Activated naive CD8-positive, alpha-beta T cell treated with anti-CD3 and anti-CD28 coated beads, Interleukin-2, amount 10 ng/mL, durations not matched to agents 7 days and 5 days (primary cell): ENCODE measurements at places on chromosomes 12 and 14. TPM values are rescaled to one million over a fixed set of nuclear protein-coding genes. Genes with fewer than 3 reads are reported as not detected.

The SLC17A8 gene
- not detected for total RNA-seq

The CLEC2A gene
- not detected for total RNA-seq

The A2M gene
- 2.7 TPM for total RNA-seq

The CHD8 gene
- 133 TPM for total RNA-seq

The TAS2R13 gene
- 1.3 TPM for total RNA-seq

The CACNB3 gene
- 13.4 TPM for total RNA-seq

The COX8C gene
- total RNA-seq: not detected

The PIWIL1 gene
- total RNA-seq: not detected

The C1QL4 gene
- total RNA-seq: not detected

The HHIPL1 gene
- total RNA-seq: 0.17 TPM

- peak; percentile 47 for DNase-seq
These were observed 43.3 kb downstream of the AEBP2 start for GRCh38 chr12:19482551-19483109.

- no peak for DNase-seq
These were observed 6.6 kb downstream of the PPHLN1 start for GRCh38 chr12:42332301-42333285.

DNA sequence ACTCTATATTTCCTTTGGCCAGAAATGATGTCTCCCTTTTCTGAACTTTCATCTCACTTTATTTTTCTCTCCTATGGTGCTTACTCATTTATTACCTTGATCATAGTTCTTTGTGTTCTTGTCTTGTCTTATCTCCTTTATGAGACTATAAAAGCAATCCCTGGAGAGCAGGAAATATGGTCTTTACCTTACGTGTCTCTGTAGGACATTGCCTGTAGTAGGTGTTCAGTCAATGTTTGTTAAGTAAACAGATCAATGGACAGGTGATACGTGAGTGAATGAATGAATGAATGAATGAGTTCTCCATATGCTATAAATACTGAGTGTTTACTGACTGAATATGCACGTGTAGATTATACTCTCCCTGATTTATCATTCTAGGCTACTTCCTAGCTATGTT is 193.7 kb upstream of the HMGA2 start:
- DNase-seq: no peak

DNA sequence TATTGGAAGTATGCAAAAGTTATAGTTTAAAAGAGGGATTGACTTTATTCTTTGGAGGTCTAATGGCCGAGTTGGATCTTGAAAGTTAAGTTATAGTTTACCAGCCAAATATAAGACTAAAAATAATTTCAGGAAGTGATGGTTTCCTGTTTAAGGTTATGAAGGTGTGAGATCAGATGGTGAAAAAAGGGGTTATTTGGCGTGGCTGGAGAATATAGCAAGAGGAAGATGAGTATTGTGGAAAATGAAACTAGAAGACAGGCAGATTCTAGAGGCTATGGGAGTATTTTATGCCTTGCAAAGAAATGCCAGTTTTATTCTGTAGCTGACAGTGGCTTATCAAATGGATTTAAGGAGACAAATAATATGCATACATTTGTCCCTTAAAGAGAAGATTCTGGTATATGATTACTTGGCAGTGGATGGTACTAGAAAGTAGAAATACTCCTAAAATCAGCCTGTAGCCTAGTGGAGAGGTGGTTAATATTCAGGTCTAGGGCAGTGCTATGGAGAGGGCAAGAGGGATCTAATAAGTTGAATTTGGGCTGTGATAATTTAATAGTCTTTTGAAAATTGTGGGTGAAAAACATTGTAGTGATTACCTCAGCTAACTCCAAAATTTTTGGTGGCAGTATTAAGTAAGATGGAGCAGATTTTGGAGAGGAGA is 1091.8 kb upstream of the ATXN7L3B start:
- DNase-seq: no peak

- no peak for DNase-seq
These were observed 279.3 kb downstream of the MED13L start for GRCh38 chr12:115998119-115998633.

- DNase-seq: peak; percentile 82
These were observed 67.4 kb downstream of the LGMN start for GRCh38 chr14:92680781-92681650.

GRCh38 chr14:91897106-91897701 is 29.9 kb upstream of the TC2N start:
- no peak for DNase-seq

GRCh38 chr12:117501076-117501869 is 139.8 kb upstream of the NOS1 start:
- no peak for DNase-seq

- no peak for DNase-seq
These were observed 8.9 kb upstream of the LTA4H start for GRCh38 chr12:96044017-96044942.

GRCh38 chr12:15701631-15702156 is 87.5 kb downstream of the EPS8 start:
- no peak for DNase-seq

DNA sequence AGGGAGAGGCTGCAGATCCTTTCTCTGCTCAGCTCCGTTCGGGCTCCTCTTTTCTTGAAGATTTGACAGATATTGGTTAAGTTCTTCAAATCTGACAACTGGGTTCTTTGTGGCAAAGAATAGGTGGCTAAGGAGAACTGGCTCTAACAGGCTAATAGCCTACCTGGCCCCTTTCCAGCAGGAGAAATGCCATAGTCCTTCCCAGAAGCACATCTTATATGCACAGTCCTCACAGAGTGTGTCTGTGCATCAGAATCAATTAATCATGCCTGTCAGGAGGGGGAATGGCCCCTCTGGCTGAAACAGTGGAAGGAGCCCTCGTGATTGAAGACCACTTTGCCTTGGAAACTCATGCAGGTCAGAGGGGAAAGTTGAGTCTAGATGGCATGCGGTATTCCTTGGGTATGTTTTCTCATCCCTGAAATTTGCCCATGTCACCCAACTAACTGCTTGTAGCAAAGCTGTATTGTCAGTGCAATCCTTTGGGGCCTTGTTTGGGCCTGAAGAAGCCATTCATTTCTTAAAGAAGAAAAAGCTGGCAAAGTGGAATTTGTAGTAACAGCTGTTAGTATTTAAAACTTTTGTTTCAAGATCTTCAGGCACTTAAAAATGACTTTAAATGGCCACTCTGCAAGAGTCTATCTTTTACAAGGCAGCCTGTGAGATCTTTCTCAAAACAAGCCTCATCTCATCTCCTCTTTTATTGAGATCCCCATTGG is 251.5 kb downstream of the ZFP36L1 start:
- DNase-seq: no peak

- no peak for DNase-seq
These were observed at the start of gene CMA1 for GRCh38 chr14:24508155-24508840. CMA1 (minus strand) TSS chr14:24508265; CDS start chr14:24508235, 30 bp downstream.

DNA sequence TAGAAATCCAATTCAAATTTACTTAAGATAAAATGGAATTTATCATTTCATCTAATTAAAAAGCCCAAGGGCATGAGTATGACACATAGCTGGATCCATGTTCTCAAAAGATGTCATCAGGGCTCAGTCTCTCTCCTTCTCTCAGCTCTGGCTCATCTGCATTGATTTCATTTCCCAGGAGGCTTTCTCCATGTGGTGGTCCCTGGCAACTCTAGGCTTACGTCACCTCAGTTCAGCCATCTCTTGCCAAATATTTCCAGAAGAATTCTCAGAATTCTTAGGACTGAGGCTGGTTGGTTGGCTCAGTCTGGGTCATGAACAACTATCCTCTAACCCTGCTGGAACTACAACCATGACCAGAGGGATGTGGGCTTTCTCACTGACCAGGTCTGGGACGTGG is 65.3 kb downstream of the FOS start:
- DNase-seq: no peak

DNA sequence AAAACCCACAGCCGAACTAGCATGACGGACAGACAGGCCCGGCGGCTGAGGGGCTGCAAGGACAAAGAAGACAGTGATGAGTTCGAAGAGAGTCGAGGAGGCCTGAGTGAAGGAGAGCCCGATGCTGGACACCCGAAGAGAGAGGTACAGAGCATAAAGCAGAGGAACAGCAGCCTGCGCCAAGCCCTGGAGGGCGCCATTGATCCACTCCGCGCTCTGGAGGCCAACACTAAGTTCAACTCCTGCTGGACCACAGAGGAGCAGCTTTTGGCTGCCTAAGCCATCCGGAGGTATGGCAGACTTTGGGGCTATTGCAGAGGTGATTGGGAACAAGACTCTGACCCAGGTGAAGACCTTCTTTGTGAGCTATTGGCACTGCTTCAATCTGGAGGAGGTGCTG is 7.8 kb upstream of the PLXNC1 start:
- peak; percentile 65 for DNase-seq

DNA sequence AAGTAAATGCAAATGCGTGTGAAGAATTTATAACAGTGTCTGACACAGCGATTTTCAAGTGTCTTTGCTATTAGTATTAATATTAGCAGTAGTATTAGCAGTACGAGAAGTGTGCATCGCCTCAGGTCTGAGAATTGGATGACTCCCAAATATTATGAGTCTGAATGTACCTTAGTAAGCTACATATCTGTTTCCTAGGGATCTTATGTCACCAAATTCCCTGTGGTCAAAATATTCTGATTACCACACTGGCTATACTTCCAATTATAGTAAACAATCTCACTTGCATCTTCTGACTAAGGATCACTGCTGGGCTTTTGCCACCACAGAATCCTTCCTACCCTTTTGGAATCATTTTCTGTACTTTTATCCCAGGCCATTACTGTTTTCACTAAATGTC is 396.0 kb upstream of the MIS18BP1 start:
- DNase-seq: no peak

DNA sequence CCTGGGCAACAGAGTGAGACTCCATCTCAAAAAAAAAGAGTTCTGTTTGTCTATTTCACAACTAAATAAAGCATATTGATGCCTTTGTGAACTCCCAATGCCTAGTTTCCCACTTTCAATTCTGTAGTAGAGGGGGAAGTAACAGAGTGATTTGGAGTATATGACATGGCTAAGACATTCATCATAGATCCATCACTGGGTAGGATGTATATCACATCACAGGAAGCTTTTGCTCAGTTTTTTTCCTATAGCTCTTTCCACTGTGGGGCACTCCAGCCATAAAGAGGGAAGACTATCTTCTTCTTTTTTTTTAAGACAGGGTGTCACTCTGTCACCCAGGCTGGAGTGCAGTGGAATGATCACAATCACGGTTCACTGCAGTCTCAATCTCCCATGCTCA is 154.0 kb upstream of the BCL2L14 start:
- no peak for DNase-seq

GRCh38 chr12:129202109-129202814 is 349.0 kb downstream of the GLT1D1 start:
- no peak for DNase-seq

DNA sequence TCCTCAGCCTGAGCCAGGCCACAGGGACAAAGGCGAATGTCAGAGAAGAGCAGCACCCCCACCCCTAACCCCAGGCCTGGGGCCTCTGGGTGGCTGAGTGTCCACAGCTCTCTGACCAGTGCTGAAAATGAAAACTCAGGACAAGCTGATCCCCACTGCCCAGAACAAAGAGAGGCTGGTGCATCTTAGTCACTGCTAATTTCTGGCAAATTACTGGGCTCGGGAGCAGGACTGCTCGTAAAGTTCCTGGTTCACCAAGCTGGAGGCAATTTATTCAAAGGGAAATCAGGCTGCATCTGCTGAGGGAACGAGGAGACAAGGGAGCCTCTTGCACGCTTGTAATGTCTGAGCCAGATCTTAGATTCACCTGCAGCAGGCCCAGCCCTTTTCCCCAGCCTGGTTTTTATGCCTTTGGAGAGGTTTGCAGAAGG is 43.2 kb downstream of the CALM1 start:
- DNase-seq: no peak

DNA sequence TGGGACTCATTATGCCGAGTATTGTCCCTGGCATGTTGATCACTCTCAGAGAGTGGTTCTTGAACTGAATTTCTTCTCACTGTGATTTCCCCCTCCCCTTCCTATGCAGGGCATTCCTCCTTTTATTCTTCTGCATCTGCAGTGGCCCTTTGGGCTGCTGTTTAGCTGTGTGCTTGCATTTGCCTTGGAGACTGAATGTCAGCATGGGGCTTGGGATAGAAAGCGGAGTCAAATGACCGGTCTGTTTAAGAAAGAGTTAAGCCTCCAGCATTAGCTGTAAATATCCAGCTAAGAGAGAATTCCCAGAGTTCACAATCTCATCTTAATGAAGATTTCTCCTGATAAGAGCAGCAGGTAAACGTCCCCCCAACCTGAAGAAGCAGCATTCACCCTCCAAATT is 65.6 kb upstream of the RMST start:
- no peak for DNase-seq

DNA sequence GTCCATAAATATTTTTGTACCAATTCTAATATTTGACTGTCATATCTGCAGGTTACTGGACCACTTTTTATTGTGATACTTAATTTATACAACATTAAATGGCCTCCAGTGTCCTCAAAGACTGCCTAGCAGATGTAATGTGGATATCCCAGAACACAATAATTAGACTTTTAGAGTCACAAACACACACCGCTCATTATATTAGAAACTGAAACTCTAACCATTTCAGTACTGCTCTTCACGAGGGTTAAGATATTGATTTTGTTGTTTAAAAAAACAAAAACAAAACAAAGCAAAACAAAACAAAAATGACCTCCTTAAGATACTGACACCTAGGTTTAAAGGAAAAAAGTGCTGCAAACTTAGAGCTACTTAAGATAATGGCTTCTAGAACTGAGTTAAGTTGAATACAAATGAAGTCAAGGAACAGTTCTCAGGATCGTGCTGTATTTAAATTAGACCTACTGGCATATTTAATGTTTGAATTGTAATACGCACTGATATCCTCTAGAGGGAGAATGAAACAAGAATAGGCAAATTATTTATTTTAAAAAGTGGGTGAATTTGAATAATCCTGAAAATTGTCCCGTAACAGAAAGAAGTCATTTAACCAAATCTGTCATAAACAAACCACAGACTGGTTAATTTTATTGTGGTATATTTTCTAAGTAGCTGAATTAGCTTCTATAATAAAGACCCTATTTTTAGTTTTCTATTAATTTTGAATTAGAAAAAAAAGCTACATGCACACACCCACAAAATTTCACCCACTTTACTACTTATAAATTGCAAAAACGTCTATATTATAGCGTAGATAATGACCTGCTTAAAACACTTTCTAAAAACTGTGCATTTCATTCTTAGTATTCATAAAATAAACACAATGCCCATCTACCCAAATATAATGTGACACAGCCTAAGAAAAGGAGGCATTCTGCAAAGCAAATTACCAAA is 395.2 kb upstream of the DCN start:
- no peak for DNase-seq

DNA sequence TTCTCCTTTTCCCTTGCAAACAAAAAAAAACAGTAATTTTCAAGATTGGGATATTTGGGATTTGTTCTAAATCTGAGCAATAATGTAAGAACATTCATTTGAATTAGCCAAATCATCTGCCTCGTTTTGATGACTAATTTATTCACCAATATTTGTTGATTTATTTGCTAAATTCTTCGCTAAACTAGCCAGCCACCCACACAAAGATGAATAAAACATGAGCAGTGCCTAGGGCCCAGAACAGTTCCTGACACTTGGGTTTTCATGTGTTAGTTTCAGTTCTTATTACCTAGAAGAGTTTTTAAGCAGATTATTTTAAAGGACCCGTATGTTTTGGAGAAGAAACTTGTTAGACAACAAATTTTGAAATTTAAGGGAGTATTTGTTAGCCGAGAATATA is 1.4 kb downstream of the ETNK1 start:
- no peak for DNase-seq
